IMR-90 (cell line): ENCODE measurements at places on chromosomes 2 and 18.

- H3K4me1 ChIP-seq: peaks cover 18% of the 10 kb centered on the region
- H3K36me3 ChIP-seq: no peaks in the 10 kb centered on the region
- peak overlapping the region; percentile 85 for H3K27ac ChIP-seq
- no peak overlapping the region for H3K4me3 ChIP-seq
- no peaks in the 10 kb centered on the region for H3K27me3 ChIP-seq
- peak; percentile 67 for DNase-seq
These were observed 7.1 kb downstream of the ZNF407 start for GRCh38 chr18:74604774-74605173.

DNA sequence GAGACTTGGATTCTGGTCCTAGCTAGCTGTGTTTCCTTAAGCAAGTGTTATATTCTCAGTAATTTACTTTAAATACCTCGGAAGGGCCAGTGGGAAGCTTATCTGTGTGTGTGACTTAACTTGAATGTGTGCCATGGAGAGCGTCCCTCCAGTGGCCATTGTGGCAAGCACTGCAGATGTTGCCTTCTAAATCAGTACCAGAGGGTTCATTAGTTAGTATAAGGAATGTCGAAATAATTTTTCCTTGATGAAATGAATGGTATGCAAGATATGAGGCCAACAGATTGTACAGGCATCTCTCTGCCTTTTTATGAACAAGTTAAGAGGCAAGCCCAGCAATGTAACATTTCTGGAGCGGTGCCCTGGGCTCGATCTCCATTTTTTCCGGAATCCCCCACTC, 52.0 kb downstream of the FBXO36 start:
- H3K36me3 ChIP-seq: no peaks in the 10 kb centered on the region
- H3K27me3 ChIP-seq: no peaks in the 10 kb centered on the region
- peak; percentile 78 for DNase-seq
- no peak overlapping the region for H3K4me3 ChIP-seq
- H3K27ac ChIP-seq: peak overlapping the region; percentile 14; the same call in 1 of the 2 replicates
- peaks cover 2% of the 10 kb centered on the region; the same call in 1 of the 2 replicates for H3K4me1 ChIP-seq

- H3K27ac ChIP-seq: no peak overlapping the region
- no peaks in the 10 kb centered on the region for H3K36me3 ChIP-seq
- DNase-seq: no peak
These were observed 233.3 kb downstream of the SETBP1 start for GRCh38 chr18:44914028-44914427.

- no peaks in the 10 kb centered on the region for H3K4me1 ChIP-seq
- no peak overlapping the region for H3K4me3 ChIP-seq
- H3K36me3 ChIP-seq: no peaks in the 10 kb centered on the region
- no peak for DNase-seq
- no peaks in the 10 kb centered on the region for H3K27me3 ChIP-seq
These were observed 372.3 kb upstream of the NRXN1 start for GRCh38 chr2:51404226-51404625.

- DNase-seq: no peak
- H3K36me3 ChIP-seq: no peaks in the 10 kb centered on the region
- no peaks in the 10 kb centered on the region for H3K4me1 ChIP-seq
- H3K27me3 ChIP-seq: no peaks in the 10 kb centered on the region
- H3K4me3 ChIP-seq: no peak overlapping the region
- no peak overlapping the region for H3K27ac ChIP-seq
These were observed 116.7 kb upstream of the CHST9 start for GRCh38 chr18:27301615-27302378.
